ENCODE measurements at places on chromosomes 7 and 10.

DNA sequence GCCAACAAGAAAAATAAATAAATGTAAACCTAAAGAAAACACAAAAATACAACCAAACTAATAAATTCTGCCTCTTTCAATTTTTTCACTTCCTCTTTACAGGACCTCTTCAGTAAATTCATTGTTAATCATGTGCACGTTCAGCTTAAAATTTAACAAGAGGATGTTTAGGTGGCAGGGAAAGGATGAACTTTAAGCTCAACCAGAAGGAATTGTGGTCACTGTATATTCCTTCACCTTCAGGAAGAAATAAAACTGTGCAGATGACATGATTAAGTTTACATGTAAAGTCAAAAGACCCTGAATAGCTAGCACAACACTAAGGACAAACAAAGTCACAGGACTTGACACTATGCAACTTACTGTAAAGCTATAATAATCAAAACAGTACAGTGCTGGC, 33.0 kb downstream of the KIF5B start:
- no peak for DNase-seq

GRCh38 chr7:157731126-157731525, 394.3 kb downstream of the DNAJB6 start:
- no peak for DNase-seq

DNA sequence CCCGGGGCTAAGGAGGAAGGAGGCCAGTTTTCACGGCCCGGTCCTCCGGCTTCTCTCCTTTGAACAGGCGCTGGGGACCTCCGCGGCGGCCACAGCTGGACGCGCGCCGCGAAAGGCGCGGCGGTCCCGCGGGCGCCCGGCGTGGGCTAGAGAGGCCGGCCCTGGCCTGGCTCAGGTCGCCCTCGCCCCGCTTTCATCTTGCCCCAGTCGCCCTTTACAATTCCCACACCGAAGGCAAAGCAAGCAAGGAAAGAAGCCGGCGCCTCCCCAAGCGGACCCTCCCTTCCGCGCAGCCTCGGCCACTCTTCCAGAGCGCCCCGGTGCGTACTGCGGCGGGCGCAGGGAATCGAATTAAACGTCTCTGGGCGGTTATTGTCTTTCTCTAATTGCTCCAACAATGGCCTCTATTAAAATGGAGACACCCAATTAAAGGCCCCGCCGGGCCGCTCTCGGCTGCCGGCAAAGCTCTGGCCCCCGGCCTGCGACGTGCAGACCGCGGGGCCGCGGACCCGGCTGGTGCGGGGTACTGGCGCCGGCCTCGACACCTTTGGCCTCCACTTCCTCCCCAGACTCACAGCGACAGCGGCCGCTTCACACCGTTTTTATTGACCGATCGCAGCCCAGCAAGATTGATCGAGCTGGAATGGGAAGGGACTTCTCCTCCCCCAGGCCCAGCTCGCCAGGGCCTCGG, 4.5 kb upstream of the GATA3 start:
- no peak for DNase-seq

- DNase-seq: no peak
Measured at GRCh38 chr7:154676422-154677073, 326.4 kb downstream of the PAXIP1 start.

DNA sequence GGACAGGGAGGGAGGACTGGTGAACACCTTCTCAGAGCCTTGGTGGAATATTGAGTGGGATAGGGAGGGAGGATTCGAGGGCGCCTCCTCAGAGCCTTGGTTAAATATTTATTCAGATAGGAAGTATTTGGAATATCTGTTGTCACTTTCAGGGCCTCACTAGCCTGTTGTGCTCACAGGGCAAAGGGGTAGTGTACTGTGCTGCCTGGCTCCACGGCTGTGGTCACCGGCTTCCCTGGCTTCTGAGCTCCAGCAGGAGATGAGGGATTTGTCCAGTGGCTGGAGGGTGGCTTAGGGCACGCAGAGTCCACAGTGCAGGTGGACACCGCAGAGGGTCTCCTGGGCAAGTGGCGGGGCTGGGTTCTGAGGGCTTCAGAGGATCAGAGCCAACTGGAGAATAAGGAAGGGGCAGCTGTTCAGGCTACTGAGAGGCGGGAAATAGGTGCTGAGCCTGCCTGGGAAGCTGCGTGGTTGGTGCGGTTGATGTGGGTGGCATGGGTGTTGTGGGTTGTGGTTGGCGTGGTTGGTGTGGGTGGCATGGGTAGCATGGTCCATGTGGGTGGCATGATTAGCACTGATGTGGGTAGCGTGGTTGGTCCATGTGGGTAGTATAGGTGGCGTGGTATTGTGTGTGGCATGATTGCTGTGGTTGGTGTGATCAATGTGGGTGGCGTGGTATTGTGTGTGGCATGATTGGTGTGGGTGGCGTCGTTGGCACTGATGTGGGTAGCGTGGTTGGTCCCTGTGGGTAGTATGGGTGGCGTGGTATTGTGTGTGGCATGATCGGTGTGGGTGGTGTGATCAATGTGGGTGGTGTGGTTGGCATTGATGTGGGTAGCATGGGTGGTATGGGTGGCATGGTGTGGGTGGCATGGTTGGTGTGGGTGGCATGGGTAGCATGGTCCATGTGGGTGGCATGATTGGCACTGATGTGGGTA, 16.7 kb downstream of the INPP5A start:
- DNase-seq: no peak

DNA sequence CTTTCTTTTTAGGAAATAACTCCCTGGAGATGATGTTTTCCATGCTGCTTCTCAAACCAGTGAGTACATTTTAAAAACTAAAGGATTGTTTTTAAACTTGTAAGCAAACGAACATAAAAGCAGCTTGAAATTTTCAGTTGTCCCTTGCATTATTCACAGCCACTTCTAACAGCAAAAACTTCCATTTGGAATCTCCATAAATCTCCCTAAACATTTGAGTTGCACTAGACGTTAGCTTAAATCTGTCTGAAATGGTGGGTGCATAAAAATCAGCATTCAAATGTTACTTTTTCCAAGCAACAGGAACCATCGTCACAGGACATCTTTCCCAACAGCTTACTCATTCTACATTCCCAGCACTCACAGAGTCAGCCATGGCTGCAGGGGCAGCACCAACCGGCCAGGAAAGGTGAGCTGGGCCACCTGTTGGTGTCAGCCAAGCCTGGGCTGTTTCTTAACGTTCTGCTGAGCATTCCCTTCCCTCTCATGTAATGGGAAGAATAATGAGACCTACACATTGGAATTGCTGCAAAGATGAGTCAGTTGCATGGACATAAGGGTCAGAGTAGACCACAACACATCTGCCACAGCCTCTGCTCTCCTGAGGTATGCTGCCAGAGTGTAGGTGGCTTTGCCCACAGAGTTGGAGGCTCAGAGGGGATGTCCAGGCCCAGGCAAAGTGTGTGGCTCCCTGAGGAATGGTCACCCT, 163.2 kb downstream of the TNS3 start:
- no peak for DNase-seq

DNA sequence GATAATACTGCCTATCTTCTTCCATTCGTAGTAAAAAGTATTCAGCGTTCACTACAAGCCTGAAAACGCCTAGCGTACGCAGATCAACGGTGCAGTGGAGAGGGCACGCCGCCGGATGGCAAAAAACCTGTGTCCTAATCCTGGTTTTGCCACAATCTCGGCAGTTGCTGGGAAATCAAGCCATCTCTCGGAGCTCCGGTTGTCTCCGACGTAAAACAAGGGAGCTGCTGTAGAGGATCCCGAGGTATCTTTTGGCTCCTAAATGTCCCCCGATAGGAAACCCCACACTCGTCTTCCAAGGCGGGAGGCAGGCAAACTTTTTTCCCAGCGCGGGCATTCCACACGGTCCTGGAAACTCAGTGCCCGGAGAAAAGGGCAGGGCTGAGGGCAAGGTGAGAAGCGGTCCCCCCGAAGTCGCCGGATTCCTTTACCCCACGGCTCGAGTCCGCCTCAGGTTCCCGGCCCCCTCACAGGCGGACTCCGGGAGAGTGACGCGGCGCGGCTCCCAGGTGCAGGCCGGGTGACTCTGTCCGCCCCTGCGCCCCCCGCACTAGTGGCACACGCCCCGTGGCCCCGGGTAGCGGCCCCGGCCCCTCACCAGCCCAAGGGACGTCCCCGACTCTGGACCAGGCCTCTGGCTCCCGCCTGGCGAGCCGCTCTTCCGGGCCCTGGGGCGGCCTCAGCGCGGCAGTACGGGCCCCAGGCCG, 649 bp downstream of the IDE start:
- peak; percentile 46 for DNase-seq

- peak; percentile 74 for DNase-seq
Measured at GRCh38 chr7:140639366-140640053, 1.1 kb downstream of the DENND2A start.

GRCh38 chr7:22476824-22477223, 23.2 kb downstream of the STEAP1B start:
- DNase-seq: no peak

- no peak for DNase-seq
Measured at GRCh38 chr7:30466266-30466665, 12.3 kb downstream of the NOD1 start.

- DNase-seq: no peak
Measured at GRCh38 chr10:133608855-133609254, 17.7 kb downstream of the FRG2B start.

- DNase-seq: no peak
Measured at GRCh38 chr7:50685135-50686065, 97.3 kb downstream of the GRB10 start.
